SK-N-MC (cell line): ENCODE measurements at places on chromosomes 7 and 10.

DNA sequence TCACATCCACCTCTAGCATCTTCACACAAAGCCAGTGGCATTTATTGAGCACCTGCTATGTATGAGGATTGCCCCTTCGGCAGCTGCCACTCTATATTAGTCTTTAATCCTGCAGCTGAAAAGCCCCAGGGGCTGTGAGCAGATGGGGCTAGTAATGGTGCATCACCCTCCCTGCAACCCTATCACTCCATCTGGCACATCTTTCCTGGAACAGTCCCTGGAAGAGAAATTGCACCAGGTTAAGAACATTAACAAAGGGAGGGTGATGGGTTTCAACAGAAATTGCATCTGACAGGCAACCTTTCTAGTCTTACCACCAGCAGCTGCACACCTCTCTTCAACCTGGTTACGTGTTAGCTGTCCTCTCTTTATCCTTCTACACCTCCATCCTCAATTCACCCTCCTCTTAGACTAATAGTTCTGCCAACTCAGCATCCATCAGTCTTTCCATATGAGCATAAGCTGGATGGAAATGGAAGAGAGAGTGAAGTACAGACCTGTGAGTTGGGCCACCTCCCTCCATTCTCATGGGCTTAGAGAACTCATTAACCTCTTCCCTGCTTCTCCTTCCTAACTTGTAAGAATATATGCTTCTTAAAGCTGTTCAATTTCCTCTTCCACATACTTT, 168.6 kb upstream of the NEBL start:
- DNase-seq = no peak

DNA sequence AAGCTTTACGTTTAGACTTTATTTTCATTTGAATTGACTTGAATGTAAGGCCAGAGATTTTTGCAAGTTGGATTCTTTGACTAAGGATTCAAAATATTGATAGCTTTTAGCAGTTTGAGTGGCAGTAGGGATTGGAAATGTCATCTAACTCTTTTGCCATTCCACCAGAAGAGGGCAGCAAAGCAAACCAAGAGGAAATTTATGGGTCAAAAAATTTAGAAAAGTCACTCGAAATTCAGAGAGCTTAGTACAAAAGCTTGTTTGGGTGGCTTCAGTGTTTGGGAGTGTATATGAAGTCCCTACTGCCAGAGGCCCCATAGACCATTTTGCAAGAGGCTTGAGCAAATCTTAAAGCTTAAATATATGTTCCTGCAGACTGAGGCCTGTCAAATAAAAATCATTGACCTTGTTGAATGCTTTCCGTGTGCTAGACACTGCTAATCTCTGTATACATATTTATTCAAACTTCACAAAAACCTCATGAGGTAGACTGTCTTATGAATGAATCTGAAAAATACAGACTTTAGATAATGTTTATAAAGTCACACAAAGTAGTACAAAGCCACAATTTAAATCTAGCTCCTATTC, 44.6 kb upstream of the RSBN1L start:
- peak; percentile 12 for DNase-seq

DNA sequence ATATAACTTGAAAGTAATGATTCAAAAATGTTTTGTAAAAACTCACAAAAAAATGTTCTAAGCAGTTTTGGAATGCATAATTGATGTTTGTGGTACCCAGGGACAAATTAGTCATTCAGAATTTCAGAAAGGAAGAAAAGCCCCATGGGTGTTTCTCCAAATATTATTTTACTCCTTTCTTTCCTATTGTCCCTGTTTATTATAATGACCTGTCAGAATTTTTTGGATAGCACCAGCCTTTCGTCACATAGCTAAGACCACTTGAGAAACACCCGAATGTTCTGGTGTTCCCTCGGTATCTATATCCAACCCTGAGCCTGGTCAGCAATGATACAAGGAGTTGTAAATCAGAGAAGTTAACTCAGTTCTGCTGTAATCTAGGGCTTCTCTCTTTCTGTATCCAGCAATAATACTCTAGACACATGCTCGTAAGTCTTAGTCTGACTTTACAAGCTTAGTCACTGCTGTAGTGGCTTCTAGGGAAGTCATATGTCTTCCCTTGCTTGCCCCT, 64.8 kb upstream of the MEOX2 start:
- no peak for DNase-seq

DNA sequence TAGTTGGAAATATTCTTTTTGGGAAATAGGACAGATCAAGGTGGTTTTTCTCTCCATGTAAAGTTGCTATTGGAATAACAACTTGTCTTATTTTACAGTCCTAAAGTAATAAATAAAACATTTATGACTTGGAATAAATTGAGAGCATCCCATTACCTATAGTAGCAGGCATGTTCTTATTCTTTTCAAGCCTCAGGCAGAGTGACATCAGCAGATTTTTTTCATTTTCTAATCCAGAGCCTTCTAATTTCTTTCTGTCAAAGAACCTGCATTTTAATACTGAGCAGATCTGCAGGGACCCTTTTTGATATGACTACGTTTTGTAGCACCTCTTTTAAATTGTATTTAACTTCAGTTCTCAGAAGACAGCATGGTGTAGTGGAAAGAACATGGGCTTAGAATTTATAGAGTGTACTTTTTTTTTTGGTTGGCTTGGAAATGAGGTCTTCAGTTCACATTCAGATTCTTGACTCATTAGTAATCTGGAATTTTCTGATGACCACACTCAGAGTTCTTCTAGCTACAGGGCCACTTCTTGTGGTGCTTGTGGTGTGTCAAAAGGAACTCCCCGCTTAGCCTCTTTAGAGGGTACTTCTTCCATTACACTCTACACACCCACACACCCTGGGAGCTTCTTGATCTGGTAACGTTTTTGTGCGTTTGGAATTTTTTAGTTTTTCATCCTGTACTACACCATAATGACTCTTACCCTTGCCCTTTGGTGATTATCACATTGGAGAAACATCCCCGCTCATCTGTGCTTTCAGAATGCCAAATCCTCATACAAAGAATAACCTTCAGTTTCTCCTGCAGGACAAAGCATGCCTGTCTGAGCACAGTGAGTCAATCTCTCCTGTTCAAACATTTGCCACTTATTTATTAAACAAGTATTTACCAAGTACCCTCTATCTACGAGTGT, 34.6 kb downstream of the AGK start:
- peak; percentile 37 for DNase-seq

DNA sequence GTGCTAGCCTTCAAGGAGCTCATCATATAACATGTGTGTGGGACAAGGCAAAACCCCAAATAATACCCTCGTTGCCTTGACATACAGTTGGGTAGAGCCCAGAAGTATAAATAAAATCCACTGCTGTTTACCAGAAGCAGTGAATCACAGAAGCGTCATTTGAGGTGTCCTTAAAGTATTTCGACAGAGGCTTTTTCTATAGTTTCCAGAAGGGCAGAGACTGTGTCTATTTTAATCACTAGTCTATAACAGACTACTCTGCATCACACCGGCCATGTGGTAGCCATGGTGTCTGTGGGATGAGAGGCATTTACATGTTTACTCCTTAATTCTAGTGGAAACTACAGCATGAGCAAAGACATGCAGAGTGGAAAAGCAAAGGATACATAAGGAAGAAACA, 131.3 kb downstream of the CTTNBP2 start:
- DNase-seq = no peak

DNA sequence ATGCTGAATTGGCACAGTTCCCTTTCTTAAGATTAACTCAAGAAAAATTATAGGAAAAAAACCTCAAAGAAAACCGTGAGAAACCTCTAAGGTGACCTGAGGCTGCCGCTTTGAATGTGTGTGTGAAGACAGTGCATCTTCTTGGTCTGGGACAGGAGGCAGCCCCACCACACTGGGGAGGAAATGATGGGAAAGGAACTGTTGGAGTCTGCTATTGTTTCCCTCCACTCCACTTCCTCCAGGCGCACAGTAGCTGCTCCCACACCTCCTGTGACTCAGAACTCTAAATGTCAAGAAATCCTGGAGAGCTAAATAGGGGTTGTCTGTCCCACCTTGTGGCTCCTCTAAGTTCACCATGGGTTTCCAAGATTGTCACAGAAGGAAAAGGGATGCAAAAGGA, 179.4 kb downstream of the PDE1C start:
- no peak for DNase-seq

GRCh38 chr7:106819546-106819945, 45.5 kb upstream of the PIK3CG start:
- no peak for DNase-seq

DNA sequence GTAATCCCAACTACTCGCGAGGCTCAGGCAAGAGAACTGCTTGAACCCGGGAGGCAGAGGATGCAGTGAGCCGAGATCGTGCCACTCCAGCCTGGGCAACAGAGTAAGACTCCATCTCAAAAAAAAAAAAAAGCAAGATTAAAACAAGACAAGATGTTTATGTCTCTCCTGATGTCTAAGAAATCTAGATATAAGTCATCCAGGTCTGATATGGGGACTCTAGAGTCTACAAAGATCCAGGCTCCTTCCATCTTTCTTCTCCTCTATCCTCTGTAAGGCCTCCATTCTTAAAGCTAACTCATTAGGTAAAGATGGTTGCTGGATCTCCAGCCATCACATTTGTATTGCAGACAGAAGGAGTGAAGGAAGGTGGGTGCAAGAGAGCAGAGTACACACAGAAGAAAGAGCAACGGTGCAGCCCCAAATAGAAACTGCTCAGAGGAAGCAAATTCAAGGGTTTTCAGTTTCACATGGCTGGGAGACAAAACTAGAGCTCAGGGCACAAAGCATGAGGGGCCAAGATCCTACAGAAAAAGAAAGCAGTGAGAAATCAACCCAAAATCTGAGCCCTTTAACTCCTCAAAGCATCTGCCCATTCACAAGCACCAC, 57.6 kb downstream of the USP6NL start:
- DNase-seq = no peak

- DNase-seq = no peak
These were observed at the start of gene MACROH2A2 for GRCh38 chr10:70052462-70053217. Gene MACROH2A2, plus strand, starts transcription at chr10:70052846. Its CDS starts 22,813 bp downstream, at chr10:70075659.

GRCh38 chr10:76047521-76047920, 616.1 kb downstream of the LRMDA start:
- DNase-seq = no peak

- DNase-seq = no peak
These were observed 215.1 kb downstream of the STK31 start for GRCh38 chr7:23925088-23925487.

- no peak for DNase-seq
These were observed 210.1 kb downstream of the AUTS2 start for GRCh38 chr7:69808391-69808790.

- DNase-seq = no peak
These were observed 20.3 kb upstream of the SFRP5 start for GRCh38 chr10:97791824-97792721.

DNA sequence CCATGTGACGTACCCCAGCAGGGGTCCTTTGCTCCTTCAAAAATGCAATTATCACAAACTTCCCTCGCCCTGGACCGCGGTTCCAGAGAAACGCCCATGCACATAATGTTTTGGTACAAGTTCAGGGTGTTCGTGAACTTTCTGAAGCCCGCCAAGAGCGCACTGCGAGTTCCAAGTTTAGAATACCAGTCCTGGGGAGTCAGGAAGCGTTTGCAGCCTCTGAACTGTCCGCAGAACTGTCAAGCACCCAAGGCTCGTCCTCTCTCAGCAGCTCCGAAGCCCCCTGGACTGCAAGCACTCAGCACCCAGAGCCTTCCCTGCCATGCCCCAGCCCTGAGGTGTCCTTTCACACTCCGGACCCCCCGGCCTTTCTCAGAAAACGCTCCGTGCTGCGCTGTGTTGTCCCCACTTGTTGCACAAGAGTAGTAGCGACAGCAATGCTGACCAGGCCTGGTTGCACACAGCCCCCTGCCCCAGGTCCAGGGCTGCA, 30.3 kb downstream of the CALML3 start:
- DNase-seq = no peak

DNA sequence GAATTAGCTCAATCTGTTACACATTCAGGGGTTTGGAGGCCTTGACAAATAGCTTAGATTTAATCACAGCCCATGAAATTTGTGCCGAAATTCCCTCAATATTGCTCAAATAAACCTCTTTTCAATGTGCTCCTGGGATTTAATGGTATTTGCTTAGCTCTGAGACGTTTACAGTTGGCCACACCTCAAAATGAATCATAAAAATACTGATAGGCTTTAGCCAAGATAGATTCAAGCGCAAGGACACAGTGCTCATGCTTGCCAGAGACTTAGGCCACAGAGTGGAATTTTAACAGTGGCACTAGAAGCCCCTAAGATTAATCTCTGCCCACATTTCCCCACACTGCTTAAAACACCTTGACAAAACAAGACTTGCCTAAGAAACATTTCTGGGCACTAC, 2.3 kb upstream of the SEMA3C start:
- DNase-seq = no peak

DNA sequence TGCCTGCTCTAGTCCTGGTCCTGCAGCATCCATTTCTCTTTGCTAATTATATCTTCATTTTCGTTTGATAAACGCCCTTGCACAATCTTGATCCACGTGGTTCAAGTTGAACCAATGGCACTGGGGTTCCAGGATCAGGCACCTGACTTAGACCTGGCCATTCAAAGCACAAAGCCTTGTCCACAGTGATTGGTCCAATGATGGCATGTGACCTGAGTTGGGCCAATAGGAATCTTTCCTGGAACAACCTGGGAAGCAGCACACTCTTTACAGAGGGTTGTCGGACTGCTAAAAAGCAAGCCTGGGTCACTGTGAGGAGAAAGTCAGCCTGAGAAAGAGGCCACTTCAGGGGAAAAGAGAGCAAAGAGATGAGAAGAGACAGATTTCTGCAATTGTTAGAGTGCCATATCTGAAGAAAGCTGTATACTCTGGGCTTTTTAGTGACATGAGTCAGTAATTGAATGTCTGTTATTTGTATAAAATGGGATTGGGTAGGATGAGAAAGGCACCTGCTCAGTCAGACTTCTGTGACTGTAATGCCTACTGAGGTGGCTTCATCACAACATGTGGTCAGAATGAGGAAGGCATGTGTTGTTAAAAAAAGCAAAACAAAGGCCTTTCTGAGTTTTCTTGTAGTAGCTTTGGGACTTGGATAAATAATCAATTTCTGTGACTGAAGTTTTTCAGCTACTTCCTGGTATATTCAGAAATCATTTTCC, 4.4 kb upstream of the STEAP4 start:
- DNase-seq = no peak

DNA sequence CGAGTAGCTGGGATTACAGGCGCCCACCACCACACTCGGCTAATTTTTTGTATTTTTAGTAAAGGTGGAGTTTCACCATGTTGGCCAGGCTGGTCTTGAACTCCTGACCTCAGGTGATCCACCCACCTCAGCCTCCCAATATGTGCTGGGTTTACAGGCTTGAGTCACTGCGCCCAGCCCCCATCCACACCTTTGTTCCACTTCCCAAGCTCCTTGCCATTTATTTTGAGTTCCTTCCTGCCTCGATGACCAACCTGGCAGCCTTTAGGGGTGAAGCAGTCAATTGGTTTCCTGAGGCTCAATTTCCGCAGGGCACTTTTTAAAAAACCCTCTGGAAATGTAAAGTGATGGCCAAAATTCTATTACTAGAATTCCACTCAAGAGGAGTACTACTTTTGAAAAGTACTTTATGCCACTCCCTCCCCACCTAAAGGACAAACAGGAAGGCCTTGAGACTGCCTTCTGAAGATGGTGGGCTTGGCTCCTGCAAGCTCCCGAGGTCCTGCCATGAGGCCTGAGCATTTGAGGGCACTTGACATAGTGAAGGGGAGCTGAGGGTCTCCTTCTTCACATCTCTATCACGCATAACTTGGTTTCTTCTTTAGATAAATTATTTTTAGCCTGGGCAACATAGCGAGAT, 32.5 kb upstream of the RBM33 start:
- DNase-seq = no peak

- no peak for DNase-seq
These were observed 227.8 kb downstream of the CELF2 start for GRCh38 chr10:11245510-11245909.
